ENCODE measurements at places on chromosomes 2 and 18.
A peak's percentile ranks its signal among the peaks of the same experiment; 100 is the strongest.

GRCh38 chr2:131046918-131047652 is 46.2 kb downstream of the FAM168B start:
- DNase-seq = no peak

- no peak for DNase-seq
Observed at GRCh38 chr2:95258271-95258670, 16.0 kb upstream of the PROM2 start.

- DNase-seq = no peak
Observed at GRCh38 chr2:9071032-9071431, 67.5 kb upstream of the MBOAT2 start.

- no peak for DNase-seq
Observed at GRCh38 chr18:48419277-48420022, 10.3 kb upstream of the ZBTB7C start.

DNA sequence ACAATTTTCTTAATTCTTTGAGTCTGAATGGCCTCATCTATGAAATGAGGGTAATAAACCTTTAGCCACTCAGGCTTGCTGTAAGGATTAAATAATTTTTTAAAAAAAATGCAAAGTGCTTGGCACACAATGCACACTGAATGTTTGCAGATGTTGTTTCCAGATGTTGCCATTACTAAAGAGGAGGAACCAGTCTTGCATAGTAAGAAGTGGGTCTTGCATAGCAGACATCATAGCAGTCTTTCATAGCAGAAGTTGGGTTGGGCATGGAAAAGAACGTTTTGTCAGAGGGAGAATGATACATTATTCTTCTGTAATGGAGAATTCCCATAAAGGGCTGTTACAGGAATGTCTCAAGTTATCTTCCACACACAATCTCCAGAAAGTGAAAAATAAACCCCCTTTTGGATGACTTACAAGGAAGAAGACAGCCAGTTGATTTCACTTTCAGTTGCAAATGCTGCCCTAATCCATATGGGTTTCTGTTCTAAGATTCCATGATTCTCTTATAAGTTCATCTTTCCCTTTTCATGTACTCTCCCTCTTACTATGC is 327.7 kb downstream of the SUCLG1 start:
- no peak for DNase-seq

- DNase-seq = no peak
Observed at GRCh38 chr2:173400760-173401159, 46.1 kb downstream of the CDCA7 start.

GRCh38 chr18:11996907-11997306 is 15.6 kb downstream of the IMPA2 start:
- DNase-seq = no peak

- peak; percentile 24 for DNase-seq
Observed at GRCh38 chr2:199460101-199460671, 2.4 kb upstream of the SATB2 start.

GRCh38 chr2:187862715-187863114 is 308.5 kb upstream of the TFPI start:
- DNase-seq = no peak

DNA sequence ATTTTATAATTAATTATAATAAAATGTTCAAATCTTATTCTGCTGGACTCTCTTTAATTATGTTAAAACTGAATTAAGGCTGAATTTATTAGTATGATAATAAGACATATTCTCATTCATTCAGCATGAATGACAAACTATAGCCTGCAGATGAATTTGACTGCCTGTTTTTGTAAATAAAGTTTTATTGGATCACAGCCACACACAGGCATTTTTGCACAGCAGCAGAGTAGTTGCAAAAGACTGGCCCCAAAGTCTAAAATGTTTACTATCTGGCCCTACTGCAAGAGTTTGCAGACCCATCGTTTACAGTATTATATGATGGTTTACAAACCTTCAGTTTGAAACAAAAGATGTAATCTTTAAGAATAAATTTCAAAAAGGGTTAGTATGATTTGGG is 58.6 kb downstream of the RMDN2 start:
- no peak for DNase-seq

- DNase-seq = no peak
Observed at GRCh38 chr2:43268066-43268953, 41.9 kb upstream of the ZFP36L2 start.

- no peak for DNase-seq
Observed at GRCh38 chr2:233837694-233838229, 16.6 kb downstream of the HJURP start.

DNA sequence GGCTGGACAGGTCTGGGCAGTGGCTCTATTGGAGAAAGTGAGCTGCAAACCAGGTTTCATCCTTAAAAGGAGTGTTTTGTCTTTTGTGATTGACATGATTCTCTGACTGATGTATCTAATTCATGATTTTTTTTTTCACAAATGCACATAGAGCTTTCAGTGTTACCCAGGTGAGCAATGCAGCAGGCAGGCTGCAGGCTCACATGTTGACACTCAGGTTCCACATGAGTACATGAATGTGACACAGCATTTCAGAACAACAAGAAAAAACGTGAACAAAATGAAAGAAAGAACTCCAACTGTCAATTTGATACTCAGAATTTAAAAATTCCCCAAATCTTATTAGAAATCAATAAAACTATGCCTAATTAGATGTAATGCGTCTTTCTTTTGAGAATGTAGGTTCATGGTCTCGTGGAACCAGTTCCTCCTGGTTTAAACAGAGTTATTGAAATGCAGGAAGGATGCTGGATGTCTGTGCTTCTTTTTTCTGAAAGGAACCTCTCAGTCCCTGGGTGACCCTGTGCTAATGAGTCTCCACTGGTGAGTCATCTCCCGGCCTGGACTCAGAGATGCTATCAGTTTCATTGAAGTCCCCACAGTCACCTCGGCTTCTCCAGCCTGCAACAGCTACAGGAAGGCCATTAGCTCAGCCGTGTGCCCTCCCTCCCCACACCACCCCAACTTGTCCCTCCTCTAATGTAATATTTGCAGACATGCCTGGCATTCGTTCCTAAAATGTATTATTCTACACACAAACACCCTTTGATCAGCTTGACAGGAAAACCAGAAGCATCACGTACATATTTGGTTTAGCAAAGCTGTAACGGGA is 430.4 kb downstream of the LPIN1 start:
- no peak for DNase-seq

- DNase-seq = no peak
Observed at GRCh38 chr2:159959136-159959535, 103.3 kb downstream of the PLA2R1 start.

DNA sequence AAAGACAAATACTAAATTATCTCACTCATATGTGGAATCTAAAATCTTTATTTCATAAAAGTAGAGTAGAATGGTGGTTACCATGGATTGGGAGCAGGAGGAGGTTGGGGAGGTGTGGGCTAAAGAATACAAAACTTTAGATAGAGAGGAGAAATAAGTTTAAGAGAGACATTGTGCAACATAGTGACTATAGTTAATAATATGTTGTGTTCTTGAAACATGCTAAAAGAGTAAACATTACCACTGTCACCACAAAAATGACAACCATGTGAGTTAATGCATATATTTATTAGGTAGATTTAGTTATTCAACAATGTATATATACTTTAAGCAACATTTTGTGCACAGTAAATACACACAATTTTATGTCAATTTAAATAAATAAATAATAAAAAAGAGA is 128.5 kb upstream of the COL3A1 start:
- DNase-seq = no peak

- DNase-seq = no peak
Observed at GRCh38 chr2:221389904-221390303, 182.2 kb downstream of the EPHA4 start.

GRCh38 chr2:83103613-83104012 is 1355.5 kb downstream of the SUCLG1 start:
- no peak for DNase-seq

DNA sequence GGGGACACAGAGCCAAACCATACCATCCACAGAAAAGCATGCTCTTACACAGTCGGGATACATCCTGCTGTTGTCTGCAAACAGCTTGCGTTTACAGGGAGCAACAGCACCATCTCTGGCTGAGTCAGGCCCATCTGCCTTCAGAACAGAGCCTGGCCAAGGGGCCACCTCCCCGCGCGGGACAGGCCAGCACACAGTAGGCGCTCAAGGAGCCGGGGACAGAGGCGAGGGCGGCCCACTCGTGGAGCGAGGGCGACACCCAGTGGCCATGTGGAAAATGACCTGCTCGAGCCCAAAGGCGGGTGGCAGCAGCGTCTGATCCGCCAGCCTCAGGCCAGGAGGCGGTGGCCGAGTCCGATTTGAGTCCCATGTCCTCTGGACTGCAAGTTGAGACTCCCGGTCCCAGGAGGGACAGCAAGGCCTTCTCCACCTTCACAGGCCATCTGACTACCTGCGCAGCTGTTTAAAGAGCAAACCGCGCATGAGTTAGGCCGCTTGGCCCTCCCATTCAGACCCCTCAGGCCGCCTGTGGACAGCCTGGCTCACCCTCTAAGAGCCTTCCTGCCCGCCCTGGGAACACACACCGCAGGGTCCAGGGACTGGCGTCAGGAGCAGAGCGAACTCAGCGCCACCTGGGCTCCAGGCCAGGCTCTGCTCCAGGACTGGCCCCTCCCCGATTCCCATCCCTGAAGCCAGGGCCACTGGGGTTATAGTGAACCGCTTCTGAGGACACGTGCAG is 38.3 kb downstream of the TTC32 start:
- DNase-seq = no peak

DNA sequence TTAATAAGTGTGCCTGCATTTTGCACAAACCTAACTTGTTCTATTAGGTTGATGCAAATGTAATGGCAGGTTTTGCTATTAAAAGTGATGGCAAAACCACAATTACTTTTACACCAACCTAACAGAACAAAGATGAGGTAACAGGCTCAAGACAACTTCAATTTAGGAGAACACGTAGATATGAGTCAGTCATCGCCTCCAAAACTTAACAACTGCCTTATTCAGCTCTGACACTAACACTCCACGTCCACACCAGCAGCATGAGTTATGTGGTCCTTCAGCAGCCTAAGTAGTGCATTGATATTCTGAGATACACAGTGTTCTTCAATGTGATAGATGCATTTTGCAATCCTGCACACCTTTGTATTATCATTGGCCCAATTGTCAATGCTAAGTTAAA is 1175.1 kb upstream of the ACVR2A start:
- DNase-seq = no peak

DNA sequence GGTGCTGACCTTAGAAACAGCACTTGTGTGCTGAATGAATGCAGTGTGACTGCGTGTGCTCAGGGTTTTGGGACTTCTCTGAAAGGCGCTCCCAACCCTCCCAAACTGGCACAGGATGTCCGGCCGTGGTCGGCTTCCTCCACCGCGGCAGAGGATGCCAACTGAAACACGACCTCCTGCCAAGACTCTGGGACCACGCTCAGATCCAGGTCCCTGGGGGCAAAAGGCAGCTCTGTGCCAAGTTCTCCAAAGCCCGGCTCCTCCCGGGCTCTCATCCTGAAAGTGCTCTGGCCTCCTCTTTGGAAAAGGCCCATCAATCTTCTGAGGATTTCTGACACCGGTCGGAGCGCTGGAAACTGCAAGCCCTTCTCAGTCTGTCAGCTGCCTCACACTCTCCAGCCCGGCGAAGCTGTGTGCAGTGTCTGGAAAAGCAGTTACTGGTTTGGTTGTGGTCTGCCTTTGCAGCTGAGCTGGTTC is 32.3 kb upstream of the ZBTB7C start:
- DNase-seq = no peak

- DNase-seq = no peak
Observed at GRCh38 chr2:232375164-232375563, 3.4 kb upstream of the ALPP start.

GRCh38 chr2:135257383-135258090 is 205.4 kb downstream of the RAB3GAP1 start:
- no peak for DNase-seq

- no peak for DNase-seq
Observed at GRCh38 chr2:150698016-150698661, 210.7 kb upstream of the RND3 start.

DNA sequence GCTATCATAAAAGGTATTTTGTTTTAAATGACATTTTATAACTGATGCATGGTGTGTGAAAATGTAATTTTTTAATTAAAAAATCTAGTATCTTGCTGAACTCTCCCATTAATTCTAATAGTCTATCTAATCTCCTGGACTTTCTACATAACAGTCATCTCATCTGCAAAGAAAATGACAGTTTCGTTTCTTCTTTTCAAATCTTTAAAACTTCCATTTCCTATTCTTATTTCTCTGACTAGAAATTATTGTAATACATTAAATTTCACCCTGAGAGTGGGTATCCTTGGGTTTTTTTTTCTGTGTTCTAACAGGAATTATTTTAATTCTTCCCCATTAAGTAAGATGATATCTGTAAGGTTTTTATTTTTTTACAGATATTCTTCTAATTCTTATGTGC is 120.1 kb downstream of the KCNF1 start:
- no peak for DNase-seq

GRCh38 chr2:120902592-120902991 is 166.9 kb downstream of the GLI2 start:
- no peak for DNase-seq

DNA sequence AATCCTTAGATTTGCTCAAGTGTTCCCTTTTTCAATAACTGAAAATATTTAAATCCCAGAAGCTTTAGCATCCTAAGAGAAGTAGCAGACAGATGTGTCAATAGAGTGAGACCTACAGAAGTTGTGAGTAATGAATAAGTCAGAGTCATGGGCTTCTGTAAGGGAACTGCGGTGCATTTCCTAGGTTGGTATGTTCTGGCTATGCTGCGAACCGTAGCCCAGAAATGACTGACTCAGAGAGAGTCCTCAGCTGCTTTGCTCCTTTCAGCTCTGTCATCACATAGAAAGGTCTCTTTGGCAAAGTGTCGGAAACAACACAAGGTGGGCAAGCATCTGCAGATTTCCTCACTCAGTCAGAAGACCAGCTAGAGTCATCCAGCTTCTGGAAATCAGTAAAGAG is 297.1 kb downstream of the ARHGAP15 start:
- DNase-seq = no peak

DNA sequence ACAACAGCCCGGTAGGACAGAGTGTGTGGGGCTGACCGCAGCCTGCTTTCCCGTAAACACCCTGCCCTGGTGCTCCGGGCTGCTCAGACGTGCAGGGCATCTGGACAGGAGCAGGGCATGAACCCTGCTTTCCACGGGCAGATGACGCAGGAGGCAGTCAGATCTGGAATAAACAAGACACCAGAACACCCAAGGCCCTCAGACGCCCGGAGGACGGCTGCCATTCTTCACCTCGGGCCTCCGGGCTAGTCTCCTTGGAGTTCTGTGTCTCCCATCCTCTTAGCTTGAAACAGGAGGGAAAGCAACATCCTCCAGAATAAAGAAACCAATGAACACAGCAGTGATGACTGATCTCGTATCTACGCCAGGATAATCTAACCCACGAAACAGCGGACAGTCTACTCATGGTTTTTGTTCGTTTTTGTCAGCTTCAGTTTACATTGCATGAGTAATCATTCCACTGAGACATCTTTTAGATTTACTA is 7.3 kb downstream of the PXDN start:
- no peak for DNase-seq

- DNase-seq = no peak
Observed at GRCh38 chr2:128607440-128607839, 288.8 kb upstream of the HS6ST1 start.

- DNase-seq = no peak
Observed at GRCh38 chr2:230715201-230715600, 2.6 kb downstream of the CAB39 start.
